NCI-H2029 treated with DMSO at 0.1 percent for 48 hours (cell line): ENCODE measurements at places on chromosomes 16 and 17.

DNA sequence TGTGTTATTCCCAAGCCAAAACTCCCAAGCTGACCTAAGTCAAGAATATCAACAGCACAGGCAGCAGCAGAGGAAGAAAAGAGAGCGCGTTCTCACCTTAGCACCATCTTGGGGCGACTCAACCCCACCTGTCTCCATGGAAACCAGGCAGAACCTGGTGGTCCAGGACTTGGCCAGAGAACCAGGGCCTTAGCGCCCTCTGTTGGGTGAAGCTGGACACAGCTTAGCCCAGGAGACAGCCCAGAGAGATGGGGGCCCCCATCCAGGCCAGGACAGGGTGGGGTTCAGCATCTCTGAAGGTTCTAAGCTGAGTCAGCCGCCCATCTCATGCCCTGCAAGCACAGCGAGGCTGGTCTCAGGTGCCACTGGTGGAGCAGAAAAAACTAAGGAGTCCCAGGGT lies 60.1 kb upstream of the TMEM132E start:
- no peak for DNase-seq

- no peak for DNase-seq
These were observed 32.5 kb downstream of the PITPNM3 start for GRCh38 chr17:6523809-6524355.

DNA sequence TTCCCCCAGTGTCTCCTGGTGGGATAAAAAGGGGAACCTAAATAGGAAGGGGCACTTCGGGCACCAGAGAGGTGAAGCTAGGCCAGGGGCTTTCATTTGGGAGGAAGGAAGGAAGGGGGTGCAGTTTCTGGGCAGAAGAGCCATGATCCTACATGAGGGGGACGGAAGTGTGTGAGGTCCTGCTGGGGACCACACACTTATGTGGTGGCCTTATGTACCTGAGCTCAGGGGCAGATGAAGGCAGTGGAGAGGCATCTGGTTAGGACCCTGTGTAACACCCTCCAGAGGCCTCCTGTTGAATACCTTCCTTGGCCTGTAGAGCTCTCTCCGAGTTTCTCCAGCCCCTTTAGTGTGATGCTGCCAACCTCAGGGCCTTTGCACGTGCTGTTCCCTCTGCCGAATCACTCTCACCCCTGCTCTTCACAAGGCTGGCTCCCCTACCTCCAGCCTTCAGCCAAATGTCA lies 21.2 kb downstream of the IGFBP4 start:
- no peak for DNase-seq

- DNase-seq = no peak
These were observed 45.6 kb downstream of the PRMT7 start for GRCh38 chr16:68356249-68356918.

GRCh38 chr16:874366-875181 lies 74.0 kb upstream of the GNG13 start:
- DNase-seq = no peak

DNA sequence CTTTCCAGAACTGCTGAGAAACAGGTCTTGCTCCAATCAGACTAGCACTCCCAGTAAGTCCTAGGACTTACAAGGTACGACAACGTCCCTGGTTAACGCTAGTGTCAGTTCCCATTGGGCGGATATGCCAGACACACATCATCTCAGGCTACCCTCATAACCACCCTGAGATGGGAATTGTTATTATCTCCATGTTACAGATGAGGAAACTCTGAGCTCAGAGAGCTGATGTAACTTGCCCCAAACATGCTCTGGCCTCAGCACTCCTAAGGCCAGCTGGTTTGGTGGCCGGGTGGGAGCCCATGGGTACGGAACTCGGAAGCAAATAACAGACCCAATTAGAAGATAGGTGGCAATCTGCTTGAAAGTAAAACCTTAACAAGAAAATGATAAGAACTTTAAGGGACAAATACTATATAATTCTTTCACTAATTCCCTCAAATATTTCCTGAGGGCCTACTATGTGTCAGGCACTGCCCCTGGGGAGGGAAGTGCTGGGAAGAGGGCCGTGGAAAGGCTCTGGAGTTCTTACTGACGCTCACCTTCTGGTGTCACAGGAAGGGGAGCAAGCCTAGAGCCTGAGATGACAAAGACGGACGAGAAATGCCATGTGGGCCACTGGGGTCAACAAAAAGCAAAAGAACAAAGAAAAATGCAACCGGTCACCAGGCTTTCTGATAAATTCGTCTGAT lies 6.9 kb downstream of the CREBBP start:
- DNase-seq = no peak

DNA sequence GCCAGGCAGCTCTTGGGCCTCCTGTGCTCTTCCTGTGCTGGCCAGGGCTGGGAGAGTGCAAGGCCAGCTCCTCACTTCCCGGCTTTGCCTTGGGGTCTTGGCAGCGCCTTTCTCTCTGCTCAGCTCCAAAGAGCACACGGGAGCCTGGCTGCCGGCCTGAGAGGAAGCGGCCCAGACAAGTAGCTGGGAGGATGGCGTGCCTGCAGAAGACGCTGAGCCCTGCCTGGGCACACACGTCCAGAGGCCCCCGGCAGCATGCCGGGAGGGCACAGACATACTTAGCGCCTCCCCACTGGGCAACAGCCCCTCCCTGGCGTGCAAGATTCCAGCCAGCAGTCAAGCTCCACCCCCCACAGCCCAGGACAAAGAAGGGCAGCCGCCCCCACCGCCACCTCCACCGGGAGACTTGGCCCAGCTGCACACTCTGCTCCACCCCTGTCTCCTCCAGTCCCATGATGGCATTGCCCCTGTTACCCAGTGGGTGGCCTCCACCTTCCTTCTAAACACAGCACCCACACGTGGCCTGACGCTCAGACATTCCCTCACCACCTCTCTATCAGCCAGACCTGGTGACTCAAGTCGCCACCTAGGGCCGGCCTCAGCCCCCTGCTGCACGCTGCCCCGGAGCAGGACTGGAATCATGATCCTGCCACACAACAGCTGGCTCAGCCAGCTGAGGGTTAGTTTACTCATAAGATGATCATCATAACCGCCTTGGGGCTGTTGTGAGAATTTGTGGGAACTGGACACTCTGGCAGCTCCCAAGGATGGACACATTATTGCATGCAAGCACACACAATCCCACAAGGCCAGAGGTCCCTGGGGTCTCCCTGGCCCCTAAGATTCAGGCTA lies 12.4 kb downstream of the SGCA start:
- DNase-seq = peak; percentile 12

GRCh38 chr16:89858973-89859614 lies 14.3 kb upstream of the TCF25 start:
- DNase-seq = no peak

DNA sequence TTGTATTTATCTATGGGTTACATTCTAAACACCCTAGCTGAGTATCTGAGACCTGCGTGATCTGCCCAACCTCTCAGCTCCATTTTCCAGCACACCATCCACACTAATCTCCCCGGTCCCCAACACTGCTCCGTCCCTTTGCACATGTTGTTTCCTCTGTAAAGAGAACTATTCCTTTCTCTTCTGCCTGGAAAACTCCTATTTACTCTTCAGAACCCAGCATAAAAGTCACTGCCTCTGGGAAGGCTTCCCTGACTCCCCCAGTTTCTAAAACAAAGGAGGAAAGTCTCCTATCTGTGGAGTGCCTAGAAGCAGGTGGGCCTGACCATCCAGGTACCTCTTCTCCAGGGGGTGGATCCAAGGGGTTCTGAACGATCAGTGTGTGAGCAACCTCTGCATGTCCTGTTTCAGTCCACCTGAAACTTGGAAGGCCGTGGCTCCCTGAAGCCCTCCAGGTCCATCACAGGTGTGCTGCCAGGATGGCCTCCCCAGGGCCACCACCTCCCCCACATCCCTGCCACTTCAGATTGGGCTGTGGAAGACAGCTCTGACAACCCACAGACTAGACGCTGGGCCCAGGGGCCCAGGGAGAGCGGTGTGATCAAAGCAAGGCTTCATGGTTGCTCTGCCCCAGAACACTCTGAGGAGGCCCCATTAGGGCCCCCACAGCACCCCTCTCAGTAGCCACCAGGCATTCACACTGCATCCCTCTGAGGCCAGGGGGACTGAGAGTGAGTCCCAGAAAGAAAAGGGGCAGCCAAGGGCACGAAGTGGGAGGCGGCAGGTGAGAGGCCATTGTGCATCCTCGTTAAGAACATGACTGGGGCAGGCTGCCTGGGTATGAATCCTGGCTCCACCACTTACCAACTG lies 20.3 kb downstream of the MPP3 start:
- no peak for DNase-seq

DNA sequence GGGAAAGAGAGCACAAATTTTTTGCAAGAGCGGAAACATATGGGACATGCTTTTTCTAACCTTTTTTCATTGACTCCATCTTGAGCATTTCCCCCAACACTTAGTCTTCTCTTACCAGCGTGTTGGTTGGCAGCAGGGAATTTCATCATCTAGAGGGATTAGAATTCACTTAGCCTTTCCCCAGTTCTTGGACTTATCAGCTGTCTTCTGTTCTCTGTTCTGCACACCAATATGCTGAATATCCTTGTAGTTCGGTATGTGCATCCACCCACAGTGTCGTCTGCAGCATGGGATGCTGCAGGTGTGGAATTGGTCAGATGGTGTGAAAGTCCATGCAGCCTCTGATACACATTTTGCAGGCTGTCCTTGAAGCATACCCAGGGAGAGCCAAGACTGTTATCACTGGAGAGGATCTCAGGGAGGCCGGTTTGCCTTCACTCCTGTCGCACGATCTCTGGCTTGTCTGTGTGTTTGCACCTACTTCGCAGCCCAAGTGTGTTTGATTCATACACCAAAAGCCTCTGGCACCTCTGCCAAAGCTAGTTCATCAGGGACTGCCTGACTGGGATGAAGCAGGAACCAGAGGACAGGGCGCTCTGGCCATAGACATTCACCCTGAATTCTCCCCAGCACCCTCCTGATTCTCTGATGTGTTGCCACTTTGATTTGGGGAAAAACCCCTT lies 93.3 kb downstream of the SOCS1 start:
- no peak for DNase-seq

DNA sequence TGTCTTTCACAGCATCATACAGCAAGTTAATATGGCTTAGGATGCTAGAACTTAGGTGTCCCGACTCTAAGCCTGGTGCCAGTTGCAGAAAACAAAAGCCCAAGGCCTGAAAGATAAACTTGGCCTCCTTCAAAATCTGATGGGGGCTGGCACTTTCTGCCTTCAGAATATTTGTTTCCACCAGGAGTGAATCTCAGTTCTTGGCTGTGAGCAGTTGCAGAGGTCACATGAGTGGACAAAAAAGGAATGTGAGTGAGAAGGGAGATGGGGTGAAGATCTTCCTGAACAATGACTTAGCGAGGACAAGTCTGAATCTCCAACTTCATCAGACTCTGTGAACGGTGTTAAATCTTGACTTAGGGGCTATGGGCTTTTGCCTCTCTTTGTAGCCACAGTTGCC lies 46.6 kb downstream of the HOXB1 start:
- no peak for DNase-seq

DNA sequence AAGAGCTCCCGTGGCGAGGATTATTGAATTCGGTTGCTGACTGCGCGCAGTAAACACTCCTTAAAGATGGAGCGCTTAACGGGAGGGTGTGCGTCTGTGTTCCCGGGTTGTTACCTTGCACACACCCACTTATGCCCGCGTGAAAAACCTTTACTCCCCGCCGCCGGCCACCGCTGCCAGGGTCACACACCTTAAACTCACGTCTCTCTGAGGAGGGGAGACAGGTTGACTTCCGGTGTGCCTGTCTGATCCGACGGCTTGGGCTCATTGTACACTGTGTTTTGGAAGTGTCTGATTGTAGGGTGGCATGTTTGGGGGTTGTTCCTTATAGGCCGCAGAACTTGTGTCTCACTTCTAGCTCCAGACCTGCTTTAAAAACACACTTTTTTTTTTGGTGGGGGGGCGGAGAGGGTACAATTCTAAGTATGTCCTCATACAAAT lies 66.8 kb downstream of the KPNA2 start:
- DNase-seq = no peak

GRCh38 chr16:87165885-87166284 lies 151.3 kb downstream of the C16orf95 start:
- DNase-seq = no peak

- DNase-seq = no peak
These were observed 15.9 kb downstream of the KPNB1 start for GRCh38 chr17:47665655-47666054.

- DNase-seq = no peak
These were observed 59.1 kb downstream of the ABCC6 start for GRCh38 chr16:16164243-16164642.

DNA sequence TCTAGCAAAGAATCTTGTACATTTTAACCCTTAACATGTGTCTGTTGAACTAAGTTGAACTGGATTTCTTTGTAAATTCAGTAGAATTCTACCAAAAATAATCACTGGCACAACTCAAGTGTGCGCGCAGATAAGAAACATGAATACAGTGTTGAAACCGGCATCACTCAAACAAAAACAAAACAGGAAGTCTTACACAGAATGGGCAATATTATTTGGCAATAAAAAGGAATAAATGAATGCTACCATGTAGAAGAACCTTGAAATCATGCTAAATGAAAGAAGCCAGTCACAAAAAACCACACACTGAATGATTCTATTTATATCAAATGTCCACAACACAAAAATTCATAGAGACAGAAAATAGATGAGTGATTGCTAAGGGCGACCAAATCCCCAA lies 102.9 kb upstream of the ZFHX3 start:
- DNase-seq = no peak

- DNase-seq = no peak
These were observed 15.3 kb downstream of the KSR1 start for GRCh38 chr17:27471321-27472269.

GRCh38 chr16:568401-569258 lies 1.1 kb upstream of the PIGQ start:
- no peak for DNase-seq

GRCh38 chr16:89958068-89958467 lies 9.5 kb downstream of the DEF8 start:
- DNase-seq = no peak

DNA sequence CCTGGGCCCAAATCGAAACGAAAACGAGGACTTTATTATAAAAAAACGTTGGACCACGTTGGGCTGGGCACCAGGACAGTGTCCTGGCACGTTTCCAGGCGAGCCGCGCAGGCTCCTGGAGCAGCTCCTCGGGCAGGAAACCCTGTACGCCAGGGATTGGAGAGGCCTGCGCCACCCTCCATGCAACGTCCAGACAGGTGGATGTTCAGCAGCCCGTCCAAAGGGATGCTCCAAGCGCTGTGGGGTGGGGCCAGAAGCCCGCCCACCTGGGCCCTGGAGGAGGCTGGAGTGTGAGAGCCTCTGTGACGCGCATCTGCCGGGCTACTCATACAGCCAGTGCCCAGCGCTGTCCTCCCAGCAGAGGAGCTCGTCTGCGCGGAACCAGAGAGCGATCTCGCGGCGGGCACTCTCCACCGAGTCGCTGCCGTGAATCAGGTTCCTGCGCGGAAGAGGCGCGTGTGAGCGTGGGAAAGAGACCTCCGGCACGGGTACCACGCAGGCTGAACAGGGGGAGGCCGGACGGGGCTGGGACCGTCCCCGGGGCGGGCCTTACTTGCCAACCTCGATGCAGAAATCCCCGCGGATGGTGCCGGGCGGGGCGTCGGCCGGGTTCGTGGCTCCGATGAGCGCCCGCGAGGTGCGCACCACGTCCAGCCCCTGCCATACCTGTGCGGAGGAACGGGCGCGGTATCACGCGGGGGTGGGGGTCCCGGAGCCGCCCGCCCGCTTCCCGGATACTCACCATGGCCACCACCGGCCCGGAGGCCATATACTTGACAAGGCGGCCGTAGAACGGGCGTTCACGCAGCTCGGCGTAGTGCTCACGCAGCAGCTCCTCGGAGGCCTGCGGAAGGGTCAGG lies 785 bp downstream of the NME3 start:
- peak; percentile 65 for DNase-seq

GRCh38 chr16:88539261-88539651 lies 30.9 kb upstream of the ZC3H18 start:
- no peak for DNase-seq

- no peak for DNase-seq
These were observed 194.6 kb upstream of the DYNLRB2 start for GRCh38 chr16:80346111-80346632.

- DNase-seq = no peak
These were observed 305.2 kb downstream of the CDH8 start for GRCh38 chr16:61730997-61731396.
